ENCODE measurements at places on chromosomes 16 and 17. TPM values are rescaled to one million over a fixed set of nuclear protein-coding genes. Genes with fewer than 3 reads are reported as not detected.

Gene CHST4
- total RNA-seq, result not detected

Gene KRTAP9-8
- not detected for total RNA-seq

DNA sequence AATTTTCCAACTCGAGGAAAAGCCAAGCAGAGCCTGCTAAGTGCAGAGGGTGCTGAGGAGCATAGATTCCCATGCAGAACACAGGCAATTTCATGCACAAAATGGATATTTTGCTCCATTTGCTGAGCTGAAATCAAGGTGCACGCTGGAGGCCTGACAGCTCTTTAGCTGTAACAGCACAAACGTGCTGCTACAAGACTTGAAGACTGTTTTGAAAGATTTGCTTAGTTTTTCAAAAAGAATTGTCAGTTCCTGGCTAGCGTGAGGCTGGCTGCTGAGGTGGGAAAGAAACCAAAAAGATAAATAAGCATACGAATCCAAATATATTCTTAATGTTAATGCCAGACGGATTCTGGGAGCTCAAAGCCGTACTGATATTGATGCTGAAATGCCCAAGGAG, 309.0 kb upstream of the MAF start:
- no peak for ATAC-seq

Gene SLFN12L
- 56.1 TPM for total RNA-seq

DNA sequence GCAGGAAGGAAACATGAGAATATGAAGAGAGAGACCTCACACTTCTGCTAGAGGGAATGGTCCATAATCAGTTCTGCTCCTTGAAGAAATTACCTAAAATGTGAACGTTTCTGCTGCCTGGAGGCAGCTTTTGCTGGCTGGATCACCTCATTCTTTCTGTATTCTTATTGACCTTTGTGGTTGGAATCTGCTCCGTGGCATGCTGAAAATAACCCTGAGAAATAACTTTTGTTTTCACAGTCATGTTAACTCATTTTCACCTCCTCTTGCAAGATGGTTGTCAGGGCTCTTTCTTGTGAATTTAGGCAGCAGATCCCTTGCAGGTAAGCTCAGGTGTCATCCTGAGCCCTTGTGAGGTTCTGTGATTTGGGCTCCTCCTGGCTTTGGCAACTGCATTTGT, 70.2 kb downstream of the IRF8 start:
- ATAC-seq, result peak; percentile 28

GRCh38 chr16:87864331-87864989, 4.8 kb downstream of the SLC7A5 start:
- no peak for ATAC-seq

DNA sequence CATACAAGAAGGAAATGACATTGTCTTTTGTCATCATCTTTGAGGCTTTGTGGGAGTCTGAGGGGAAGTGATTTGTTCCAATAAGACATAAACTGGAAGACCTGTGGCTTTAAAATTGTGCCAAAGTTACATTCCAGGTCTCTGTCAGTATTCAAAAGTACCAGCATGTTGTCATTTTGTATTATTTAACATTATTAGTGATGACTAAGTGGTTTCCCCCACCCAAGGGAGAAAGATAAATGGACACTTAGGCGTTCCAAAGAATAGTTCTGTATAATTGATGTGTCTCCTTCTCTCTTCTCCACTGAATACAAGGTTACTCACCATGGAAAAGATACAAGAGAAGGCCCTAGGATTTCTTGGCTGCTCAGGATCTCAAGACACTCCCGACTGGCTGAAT, 3.8 kb downstream of the CFAP97D1 start:
- ATAC-seq, result peak; percentile 27
